ENCODE measurements at places on chromosomes 6 and 20. TPM values are rescaled to one million over a fixed set of nuclear protein-coding genes. Genes with fewer than 3 reads are reported as not detected.

The YTHDF1 gene
- total RNA-seq, result 27.6 TPM

The FAM209A gene
- not detected for total RNA-seq

The SLA2 gene
- total RNA-seq, result 44.1 TPM

The SLC2A10 gene
- total RNA-seq, result not detected

The SLC22A2 gene
- total RNA-seq, result not detected

The OPN5 gene
- total RNA-seq, result not detected

The GRIK2 gene
- total RNA-seq, result not detected

The WFDC5 gene
- not detected for total RNA-seq

The FGD2 gene
- 0.25 TPM for total RNA-seq

The BRPF3 gene
- 15.3 TPM for total RNA-seq

The ARMH2 gene
- not detected for total RNA-seq

The DUSP15 gene
- not detected for total RNA-seq

The FOXA2 gene
- total RNA-seq, result not detected

The HTR1E gene
- total RNA-seq, result not detected
